AG09309 (cell line): ENCODE measurements at places on chromosomes 13 and 19.

GRCh38 chr13:28273919-28274318, 135.6 kb downstream of the PAN3 start:
- no peak for DNase-seq

GRCh38 chr13:109821103-109821502, 34.7 kb upstream of the IRS2 start:
- no peak for DNase-seq

GRCh38 chr13:29758531-29759114, 91.8 kb downstream of the UBL3 start:
- DNase-seq = no peak

- DNase-seq = no peak
Observed at GRCh38 chr19:17629760-17630159, 58.4 kb downstream of the UNC13A start.

DNA sequence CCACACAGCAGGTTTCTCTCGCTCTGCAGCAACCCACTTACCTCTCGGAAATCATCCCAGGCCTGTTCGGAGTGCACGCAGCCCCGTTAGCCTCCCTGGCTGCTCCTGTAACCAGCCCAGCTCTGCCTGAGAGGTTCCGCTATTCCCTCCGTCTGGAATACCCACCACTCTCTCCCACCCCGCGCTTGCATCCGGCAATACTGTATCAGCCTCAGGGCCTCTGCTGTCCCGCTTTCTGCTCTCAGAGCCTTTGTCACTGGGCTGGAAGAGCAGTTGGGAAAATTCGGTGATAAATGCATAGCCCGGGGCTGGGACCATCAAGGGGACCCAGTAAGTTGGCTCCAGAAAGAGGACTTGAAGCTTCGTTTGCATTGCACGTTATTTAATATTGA, 759 bp upstream of the TLE6 start:
- no peak for DNase-seq

- DNase-seq = no peak
Observed at GRCh38 chr13:62110079-62110478, 694.4 kb upstream of the PCDH20 start.

DNA sequence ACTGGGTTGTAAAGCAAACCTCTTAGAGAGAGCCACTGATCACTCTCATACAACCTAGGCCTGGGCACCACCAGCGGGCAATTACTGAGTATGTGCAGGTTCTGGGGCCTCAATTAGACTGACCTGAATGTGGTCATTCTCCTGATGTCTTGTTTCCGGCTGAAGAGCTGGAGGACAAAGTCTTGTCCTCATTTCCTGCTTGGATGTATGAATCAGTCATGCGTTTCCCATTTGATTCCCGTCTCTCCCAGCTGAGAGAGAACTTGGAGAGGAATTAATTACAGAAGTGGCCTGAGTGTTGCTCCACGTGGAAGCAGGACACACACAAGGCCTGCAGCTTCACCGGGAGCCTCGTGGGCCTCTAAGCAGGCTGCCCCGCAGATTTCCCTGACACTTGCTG, 799.3 kb upstream of the ARGLU1 start:
- no peak for DNase-seq

GRCh38 chr19:38277549-38277948, 13.2 kb downstream of the SPINT2 start:
- no peak for DNase-seq

DNA sequence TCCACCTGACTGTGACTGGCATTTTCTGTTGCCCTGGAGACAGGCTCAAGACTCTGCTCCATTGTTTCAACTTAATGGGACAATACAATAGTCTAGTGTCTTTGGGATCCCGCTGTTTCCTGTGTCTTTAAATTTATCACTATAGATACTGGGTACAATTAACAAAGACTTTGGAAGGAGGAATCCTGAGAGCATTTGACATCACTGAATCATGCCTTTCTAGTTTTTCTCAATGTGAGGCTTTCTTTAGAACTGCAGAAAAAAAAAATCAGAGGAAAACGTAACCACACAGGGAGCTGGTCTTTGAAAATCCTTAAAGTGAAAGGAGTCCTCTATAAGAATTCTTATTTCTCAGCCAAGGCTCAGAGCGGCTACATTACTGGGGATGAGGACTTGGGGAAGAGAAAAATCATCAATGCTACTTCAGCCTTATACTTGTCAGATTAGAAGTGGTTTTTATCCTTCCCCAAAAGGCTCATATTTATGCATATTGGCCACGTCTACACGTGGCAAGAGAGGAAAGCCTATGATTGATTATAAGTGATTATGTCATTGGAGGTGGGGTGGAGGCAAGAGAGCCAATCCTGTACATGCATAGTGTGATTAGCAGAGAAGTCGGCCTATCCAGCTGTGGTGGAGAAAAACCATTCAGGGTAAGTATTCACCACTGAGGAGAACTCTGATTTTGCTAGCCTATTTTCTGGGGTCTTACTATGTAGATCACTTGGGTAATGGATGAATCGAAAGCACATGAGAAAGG, 34.4 kb upstream of the UBL3 start:
- DNase-seq = no peak
